NCI-H2081 treated with DMSO at 0.1 percent for 48 hours (cell line): ENCODE measurements at places on chromosomes 7 and 10.

DNA sequence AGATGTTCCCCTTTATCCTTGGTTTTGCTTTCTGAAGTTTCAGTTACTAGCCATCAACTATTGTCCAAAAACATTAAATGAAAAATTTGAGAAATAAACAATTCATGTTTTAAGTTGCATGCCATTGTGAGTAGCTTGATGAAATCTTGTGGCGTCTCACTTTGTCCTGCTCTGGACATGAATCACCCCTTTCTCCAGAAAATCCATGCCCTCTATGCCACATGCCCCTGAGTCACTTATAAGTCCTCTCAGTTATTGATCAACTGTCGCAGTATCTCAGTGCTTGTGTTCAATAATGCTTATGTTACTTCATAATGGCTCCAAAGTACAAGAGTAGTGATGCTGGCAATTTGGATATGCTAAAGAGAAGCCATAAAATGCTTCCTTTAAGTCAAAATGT is 208.0 kb upstream of the FERD3L start:
- DNase-seq, result no peak

DNA sequence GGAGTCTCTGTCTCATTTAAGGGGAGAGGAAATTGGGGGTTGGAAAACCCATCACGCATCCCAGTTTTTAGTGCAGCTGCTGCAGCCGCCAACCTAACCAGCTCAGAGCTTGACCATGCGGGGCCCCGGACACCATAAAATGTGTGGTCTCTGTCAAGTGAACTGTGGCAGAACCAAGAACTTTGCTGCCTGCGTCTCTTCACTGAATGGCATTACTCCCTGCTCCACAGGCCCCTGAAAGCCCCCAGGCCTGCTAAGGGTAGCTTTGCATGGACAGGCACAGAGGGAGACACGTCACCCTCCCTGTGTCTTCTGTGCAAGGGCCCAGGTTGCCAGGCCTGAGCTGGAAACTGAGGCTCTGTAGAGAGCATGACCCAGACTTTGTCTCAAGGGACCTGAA is 144.6 kb upstream of the GPR26 start:
- no peak for DNase-seq

DNA sequence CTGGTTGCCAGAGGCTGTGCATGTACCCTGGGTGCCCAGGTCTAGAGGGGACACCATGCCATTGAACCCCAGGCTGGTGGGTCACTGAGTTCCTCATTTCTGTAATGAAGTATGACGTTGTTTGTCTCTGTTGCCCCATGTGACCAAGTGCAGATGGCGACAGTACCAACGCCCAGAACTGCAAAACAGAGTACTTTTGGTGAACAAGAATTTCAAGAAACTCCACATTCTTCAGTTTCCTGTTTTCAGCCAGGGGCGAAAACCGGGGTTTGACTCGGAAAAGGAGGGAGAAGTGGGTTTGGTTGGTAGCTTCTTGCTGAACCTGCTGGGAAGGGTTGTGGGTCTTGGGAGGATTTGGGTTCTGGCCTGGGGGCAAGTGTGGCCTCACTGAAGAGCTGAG is 18.2 kb downstream of the CYP17A1 start:
- DNase-seq, result no peak

DNA sequence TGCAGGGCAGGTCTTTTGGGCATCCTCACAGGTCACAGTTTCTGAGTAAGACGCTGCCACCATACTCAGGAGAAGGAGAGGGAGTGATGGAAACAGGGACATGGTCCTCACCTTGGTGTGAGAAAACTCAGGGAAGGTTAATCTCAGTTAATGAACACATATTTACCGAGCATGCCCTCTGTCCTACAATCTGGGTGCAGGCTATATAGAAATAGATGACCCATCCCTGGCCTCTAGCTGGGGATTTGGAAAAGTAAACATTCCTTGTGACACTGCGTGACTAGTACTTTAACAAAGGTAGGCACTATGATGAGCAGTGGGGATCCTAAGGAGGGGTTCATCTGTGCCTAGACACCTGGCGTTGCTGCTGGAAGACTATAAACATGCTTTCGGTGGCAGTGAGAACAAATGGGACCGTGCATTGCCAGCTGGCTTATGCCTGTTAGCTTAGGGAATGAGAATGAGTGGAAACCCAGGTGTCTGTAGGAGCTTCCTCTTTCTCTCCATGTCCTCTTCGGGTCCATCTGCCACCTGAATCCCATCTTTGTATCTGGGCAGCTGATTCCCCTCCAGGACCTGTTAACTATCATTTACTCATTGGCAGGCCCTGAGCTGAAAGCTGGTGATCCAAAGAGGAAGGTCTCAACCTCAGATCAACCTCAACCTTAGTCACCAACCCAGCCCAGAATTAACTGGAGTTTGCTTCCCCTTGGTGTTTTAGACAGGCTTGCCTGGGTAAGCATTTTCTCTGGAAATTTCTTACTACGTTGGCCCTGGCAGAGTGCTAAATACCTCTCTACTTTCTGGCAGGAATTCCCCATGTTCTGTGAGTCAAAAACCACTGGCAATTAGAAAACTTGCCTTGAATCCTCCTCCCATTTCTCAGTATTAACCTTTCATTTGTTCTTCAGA is 794 bp downstream of the MBL2 start:
- no peak for DNase-seq

GRCh38 chr10:133045556-133046389 is 42.0 kb upstream of the ADGRA1 start:
- DNase-seq, result no peak

GRCh38 chr7:118580743-118581382 is 356.4 kb downstream of the ANKRD7 start:
- DNase-seq, result no peak

GRCh38 chr7:91780521-91780920 is 100.0 kb downstream of the MTERF1 start:
- DNase-seq, result no peak

GRCh38 chr7:47685151-47685550 is 103.2 kb upstream of the TNS3 start:
- DNase-seq, result no peak

DNA sequence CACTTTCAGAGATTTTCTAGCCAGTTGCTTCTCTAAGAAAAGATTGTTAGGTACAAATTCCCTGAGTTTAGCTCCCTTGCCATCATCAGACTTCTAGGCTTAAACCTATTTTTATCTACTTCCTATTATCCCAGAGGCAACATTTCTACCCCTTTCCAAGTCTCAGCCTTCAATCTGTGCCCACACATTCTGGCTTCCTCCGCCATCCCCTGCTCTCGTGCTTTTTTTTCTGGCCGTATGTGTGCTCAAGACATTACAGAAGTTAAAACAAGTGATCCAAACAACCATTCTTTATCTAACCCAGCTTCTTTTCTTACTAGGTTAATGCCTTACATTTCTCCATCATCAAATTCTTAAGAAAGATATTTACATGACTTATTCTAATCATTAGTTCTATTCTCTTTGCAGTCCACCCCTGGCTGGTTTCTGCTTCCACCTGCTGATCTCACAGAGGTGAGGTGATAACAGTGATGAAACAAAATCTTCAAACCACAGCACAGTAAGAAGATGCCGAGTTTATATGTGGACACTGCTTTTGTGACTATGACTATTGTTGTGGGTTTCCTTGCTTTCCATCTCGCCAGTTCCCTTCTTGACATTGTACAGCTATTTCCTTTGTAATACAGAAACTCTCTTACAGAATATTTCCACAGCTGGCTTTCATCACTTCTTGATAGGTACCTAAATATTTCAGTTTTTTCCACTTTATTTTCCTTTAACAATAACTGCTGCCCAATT is 18.3 kb upstream of the CDK6 start:
- no peak for DNase-seq

GRCh38 chr7:111388912-111389311 is 173.4 kb downstream of the IMMP2L start:
- no peak for DNase-seq

DNA sequence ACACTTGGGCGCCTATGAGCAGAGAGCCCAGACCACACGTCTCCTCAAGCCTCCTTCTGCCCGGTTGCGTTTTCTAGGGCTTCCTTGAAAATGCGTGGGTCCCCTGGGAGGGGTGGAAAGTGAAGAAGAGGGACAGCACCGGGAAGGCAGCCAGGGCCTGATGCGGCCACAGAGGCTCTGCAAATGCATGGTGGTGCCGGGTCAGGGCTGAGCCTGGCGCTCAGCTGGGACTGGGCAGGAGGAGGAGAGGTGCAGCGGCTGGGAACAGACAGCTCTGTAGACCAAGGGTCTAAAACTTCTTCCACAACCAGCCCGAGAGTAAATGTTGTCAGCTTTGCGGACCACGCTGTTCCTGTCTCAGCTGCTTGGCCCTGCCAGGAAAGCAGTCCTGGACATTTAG is 1.6 kb downstream of the DPYSL4 start:
- DNase-seq, result no peak

- no peak for DNase-seq
Observed at GRCh38 chr7:80493121-80493849, 18.6 kb downstream of the GNAT3 start.

DNA sequence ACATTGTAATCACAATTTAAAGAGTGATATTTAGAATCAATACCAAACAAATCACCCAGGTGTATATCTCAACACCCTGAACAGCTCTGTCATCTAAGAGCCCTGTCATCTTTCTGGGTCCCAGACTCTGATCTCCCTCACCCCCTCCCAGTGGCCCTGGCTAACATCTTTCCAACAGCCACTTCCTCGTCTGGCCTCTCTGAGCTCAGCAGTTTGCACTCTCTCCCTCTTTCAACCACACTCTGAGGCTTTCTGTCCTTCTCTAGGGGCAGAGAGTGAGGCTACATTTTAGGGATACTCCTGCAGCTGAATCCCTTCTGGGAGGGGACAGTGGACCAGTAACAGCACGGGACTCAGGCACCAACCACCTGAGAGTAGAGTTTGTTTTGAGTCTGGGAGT is 17.1 kb upstream of the PRRT4 start:
- no peak for DNase-seq

- no peak for DNase-seq
Observed at GRCh38 chr10:85741626-85742300, 624.8 kb downstream of the GRID1 start.

DNA sequence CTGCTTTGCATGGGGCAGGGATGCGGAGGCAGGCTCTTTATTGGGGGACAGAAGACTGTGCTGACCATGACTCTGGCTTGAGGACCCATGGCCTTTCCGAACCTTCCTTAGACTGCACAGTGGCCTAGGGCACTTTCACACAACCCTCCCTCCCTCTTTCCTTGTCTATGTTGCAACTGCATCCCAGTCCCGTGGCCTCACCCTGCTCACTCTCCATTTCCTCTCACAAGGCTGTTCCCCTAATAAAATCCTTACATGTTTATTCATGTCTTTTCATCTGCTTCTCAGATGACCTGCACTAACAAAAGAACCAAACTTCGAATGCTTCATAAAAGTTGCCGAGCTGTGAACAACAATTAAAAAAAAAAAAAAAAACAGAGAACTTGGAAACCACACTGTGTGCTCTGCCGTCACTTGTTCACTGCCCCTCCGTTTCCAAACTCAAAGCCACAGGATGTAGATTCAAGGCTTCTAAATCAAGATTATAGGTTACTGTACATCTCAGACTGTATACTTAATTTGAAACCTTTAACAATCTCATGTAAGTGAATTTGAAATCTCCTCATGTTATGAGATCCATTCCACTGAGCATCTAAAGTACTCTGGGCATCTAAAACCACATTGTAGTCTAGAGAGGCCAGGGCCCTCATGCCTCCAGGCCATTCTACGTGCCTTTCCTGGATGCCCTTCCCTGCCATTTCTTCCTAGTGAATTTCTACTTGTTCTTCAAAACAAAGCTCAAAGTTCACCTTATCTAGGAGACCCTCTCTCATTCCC is 265.9 kb downstream of the SNX13 start:
- no peak for DNase-seq

DNA sequence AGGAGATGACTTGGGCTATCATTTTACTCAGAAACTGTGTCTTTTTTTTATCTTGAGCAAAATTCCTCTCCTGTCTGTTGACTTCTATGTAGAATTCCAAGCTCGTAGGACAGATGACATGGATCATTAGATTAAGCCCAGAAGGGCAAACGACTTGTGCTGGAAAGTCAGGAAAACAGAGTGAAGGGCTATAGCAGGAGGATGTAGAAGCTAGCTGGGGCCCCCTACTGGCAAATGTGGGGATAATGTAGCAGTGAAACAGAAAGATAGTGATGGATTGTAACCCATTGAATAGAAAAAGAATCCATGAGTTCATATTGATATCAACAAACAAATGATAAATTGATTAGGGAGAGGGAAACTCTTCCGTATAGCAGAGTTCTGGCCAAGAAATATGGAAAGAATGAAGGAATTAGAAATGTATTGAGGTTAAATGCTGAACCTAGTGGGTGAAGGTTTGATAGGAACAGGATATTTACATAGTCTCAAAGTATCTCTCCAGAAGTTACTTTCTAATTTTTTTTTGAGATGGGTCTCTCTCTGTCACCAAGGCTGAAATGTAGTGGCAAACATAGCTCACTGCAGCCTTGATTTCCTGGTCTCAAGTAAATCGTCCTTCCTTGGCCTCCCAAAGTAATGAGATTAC is 103.6 kb downstream of the LYZL1 start:
- DNase-seq, result peak; percentile 6

GRCh38 chr10:22022257-22023032 is 18.9 kb upstream of the DNAJC1 start:
- no peak for DNase-seq

DNA sequence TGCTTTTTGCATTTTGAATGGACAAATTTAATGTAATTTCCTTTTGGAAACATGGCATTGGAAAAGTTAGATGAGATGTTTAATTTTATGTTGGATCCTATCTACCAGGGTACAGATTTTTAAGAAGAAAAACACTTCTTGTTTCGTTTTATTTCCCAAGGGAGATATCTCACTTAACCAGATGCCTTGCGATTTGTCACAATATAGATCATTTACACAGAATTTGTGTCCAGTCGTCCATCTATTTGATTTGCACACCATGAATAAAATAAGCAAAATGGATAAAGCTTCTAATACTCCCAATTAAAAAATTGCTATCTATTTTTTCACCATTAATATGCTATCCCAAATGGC is 25.7 kb downstream of the HDAC9 start:
- no peak for DNase-seq

DNA sequence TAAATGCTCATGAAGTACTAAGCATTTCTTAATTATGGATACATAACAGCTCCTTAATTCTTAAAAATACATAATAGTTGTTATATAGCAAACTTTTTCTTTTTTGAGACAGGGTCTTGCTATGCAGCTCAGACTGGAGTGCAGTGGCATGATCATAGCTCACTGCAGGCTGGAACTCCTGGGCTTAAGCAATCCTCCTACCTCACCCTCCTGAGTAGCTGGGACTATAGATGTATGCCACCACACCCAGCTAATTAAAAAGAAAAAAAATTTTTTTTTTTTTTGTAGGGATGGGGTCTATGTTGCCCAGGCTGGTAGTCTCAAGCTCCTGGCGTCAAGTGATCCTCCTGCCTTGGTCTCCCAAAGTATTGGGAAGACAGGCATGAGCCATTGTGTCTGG is 30.9 kb downstream of the IRF5 start:
- no peak for DNase-seq

DNA sequence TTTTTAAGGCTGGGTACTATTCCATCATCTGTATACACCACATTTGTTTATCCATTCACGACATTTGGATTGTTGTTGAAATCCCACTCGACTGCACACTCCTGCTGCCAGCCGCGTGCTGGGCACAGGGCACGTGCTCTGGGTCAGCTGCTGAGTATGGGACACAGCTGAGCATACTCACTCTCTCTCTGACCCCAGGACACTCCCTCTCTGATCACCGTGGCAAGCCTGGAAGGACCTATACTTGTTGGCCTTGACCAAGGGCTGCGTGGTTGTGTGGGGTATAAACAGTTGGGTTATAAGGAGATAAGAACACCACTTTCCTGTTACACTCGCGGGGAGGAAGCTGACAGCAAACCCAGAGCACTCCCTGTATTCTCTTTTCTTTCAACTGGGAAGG is 153.0 kb upstream of the RHEB start:
- no peak for DNase-seq

GRCh38 chr7:57404967-57405421 is 45.0 kb upstream of the ZNF716 start:
- no peak for DNase-seq
